ENCODE measurements at places on chromosomes 6 and 20.
A peak's percentile ranks its signal among the peaks of the same experiment; 100 is the strongest.

- no peak for DNase-seq
Observed at GRCh38 chr6:26465776-26466175, 8.0 kb downstream of the BTN2A1 start.

- no peak for DNase-seq
Observed at GRCh38 chr6:46894433-46894832, 27.3 kb downstream of the ADGRF5 start.

GRCh38 chr6:88135578-88136114 lies 30.5 kb downstream of the CNR1 start:
- DNase-seq = no peak

- DNase-seq = peak; percentile 66
Observed at GRCh38 chr6:87393026-87393622, 14.6 kb upstream of the CFAP206 start.

DNA sequence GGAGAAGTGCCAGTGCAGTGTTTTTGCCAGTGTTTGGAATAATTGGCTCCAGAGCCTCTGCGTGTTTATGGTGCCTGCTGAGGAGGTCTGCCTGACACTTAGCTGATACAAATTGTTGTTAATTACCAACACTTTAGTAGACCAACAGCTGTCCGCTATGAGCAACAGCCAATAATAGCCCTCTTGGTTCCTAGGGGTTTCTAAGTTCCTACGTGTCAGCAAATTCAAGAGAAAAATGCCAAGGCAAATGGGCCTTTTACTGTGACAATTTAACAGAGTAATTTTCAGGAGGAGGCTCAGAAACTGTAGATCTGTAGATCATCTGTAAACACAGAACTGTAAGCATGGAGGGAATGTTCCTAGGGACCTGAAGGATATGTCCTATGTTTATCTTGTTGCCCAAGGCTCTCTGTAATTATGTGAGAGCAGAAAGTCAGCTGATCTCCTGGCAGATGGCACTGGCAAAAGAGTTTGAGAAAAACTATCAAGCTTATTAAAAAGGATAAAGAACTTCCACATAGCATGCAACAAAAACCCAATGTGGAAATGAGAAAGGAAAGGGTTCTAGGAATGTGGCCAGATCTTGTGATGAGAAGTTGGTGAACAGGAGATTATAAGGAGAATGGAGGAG lies 157.7 kb downstream of the GJA1 start:
- DNase-seq = no peak

- DNase-seq = no peak
Observed at GRCh38 chr6:109799664-109800063, 108.6 kb downstream of the FIG4 start.

DNA sequence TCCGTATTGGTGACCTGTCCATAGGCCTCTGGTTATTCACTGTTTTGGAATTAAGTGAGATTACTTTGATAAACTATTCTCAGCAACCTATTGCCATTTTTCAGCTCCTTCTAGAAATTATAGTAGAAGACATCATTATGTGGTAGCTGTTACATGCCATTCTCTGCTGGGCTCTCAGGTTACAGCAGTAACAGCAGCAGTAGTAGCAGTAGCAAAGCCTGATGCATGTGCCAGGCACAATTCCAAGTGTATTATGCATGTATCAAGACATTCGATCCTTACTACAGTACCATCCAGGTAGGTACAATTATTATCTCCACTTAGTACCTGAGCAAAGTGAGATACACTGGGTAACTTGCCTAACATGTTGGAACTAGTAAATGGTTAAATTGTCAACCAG lies 74.3 kb downstream of the RPS12 start:
- DNase-seq = no peak

DNA sequence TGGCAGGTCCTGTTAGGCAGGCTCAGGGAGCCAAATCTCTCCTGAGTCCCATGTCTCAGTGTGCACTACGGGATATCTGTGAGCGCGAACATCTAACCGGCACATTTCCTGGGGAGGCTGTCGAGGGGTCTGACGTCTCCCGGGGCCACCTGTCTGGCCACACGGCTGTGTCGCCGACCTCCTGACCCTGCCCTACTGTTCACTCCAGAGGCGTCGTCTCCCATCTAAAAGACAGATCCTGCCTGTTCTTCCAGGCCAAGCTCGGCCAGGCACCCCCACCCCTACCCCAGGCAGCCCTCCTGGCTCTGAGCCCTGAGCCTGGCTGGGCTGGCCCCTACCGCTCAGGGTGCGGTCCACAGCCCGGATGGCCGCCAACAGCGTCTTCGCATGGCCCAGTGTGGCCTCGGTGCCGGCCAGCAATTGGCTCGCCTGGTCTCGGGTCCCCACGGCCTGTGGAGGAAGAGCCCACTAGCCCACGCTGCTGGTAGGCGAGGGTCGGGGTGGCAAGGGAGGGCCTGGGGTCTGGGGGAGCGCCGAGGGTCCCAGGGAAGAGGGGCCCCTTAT lies 16.6 kb downstream of the ADRM1 start:
- DNase-seq = no peak

DNA sequence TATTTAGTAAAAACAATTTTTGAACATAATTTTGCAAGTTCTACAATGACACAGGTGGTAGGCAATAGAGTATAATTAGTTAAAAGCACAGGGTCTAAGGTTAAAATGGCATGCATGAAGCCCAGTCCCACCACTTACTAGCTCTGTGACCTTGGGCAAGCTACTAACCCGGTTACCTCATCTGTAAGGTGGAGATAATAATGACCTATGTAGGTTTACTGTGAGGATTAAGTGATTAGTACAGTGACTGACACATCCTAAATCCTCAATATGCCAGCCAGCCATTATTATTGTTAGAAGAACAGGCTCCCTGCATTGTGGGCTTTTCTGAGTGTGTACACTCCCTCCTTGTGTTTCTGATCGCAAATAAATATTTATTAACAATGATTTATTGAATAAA lies 26.2 kb downstream of the ATXN1 start:
- DNase-seq = no peak

DNA sequence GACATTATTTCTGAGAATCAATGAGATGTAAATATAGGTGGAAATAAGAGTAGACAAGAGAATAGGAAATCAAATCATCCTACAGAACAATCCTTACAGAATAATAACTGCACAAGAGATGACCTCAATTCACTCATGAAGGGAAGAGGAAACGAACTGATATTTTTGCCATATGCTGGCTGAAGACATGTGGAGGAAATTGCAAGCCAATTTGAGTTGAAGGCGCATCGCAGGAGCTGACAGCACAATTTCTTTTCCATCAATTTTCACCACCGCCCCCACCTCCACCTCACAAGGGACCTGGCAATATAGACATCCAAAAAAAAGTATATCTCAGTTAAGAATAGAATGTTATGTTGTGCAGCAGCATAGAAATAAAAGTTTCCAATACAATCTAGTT lies 20.3 kb downstream of the CITED2 start:
- DNase-seq = no peak

DNA sequence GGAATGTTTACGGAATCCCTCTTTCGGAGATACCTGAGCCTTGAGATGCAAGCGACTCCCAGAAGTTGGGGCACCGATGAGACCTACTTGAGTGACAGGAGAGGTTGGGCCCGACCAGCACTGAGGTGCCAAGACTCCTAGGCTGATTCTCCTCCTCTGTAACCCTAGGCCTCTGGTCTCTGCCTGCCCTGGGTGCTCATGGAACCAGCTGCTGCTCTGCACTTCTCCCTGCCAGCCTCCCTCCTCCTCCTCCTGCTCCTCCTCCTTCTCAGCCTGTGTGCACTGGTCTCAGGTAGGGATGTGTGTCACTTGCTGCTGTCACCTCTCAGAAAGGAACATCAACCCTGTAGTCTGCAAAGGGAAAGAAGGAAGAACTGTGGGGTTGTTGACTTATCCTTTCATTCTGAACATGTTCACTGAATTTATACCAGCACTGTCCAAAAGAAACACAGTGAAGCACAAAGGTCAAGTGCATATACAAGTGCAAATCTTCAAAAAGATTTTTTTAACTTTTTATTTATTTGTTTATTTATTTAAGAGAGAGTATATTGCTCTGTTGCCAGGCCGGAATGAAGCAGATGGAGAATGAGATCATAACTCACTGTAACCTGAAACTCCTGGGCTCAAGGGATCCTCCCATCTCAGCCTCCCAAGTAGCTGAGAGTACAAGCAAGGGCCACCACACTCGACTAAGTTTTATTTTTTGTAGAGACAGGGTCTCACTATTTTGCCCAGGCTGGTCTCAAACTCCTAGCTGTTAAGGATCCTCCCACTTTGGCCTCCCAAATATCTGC lies 913 bp downstream of the BTN2A2 start:
- peak; percentile 45 for DNase-seq

GRCh38 chr6:93021235-93021915 lies 398.0 kb downstream of the EPHA7 start:
- DNase-seq = no peak

DNA sequence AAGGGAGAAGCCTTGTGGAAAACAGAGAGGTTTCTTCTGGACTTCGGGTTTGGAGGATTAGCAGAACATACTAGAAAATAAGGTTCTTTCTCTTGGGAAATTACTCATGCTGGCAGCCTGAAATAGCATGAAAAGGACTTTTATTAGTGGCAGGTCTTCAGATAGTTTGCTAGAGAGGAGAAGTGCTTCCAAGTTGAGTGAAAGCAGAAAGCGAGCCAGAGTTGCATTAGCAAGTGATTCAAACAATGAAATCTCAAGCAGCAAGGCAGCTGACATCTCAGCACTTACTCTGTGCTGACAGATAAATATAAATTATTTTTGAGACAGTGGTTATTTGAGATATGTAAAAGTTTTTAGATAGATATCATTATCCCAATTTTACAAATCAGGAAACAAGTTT lies 91.9 kb downstream of the PLCB4 start:
- no peak for DNase-seq

- DNase-seq = no peak
Observed at GRCh38 chr6:74785236-74785635, 420.6 kb downstream of the COL12A1 start.

GRCh38 chr20:34468951-34469350 lies 47.3 kb upstream of the DYNLRB1 start:
- DNase-seq = no peak

- DNase-seq = no peak
Observed at GRCh38 chr6:153702671-153703070, 336.4 kb upstream of the OPRM1 start.

GRCh38 chr6:49933526-49933925 lies 30.4 kb downstream of the DEFB114 start:
- no peak for DNase-seq

DNA sequence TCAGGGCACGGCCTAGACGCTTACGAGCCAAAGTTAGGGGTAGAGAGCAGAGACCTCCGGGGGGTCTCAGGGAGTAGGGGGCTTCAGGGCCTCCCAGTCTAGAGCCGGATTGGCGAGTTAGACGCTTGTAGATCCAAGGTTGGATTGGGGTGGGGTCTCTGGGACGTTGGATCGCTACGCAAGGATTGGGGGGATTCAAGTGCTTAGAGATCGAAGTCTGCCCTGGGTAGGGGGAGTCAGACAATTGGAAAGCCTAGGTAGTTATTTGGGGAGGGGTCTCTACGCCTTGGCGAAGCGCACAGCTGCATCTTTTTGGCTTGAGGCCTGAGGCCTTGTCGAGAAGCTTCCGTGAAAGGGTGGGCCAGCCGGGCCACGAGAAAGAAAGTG lies 469 bp downstream of the STX16 start:
- no peak for DNase-seq

Measured in ACHN (cell line).